ENCODE measurements at places on chromosomes 16 and 17.

GRCh38 chr16:88534638-88535190, 35.5 kb upstream of the ZC3H18 start:
- H3K36me3 ChIP-seq: no peaks in the 10 kb centered on the region
- DNase-seq: peak; percentile 43
- H3K4me1 ChIP-seq: peaks cover 12% of the 10 kb centered on the region
- no peak overlapping the region for H3K27ac ChIP-seq
- H3K27me3 ChIP-seq: peaks cover under 1% of the 10 kb centered on the region

DNA sequence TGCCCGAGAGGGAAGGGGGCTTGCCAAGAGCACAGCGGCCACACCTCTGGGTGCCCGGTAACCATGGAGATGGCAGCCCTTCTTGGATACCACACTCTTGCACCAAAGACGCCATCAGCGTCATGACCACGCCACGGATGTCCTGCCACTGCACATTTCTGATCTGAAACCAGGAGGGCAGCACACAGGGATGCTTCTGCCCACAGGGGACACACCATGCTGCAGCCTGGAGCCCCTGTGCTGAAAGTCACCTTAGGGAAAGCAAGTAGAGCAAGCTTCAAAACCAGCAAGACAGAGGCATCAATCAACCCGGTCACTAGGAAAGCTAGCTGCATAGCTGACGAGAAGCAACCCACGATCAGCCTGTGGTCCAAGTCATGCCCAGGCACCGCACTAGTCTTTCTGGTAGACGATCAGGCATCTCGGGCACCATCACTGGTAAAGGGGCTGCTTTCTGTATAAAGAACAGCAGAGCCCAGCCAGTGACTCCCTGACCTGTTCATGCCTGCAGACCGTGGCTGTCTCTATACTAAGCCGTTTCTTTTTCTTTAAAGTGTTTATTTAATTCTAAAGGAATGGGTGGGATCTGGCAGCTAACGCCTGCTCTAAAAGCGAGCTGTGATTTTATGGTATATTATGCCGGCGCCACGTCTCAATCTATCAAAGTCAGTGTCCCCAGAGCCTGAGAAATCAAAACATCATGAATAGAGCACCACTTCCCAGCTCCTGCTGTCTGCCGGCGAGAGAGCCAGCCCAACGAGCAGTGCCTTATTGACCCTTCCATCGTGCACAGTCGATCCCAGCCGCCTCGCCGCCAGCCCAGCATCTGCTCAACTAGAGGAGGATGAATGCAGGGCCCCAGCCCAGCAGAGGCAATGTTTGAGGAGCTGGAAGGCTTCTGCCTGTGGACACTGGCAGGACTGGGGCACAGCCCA, 244.7 kb downstream of the RBFOX3 start:
- H3K4me3 ChIP-seq: no peak overlapping the region
- H3K36me3 ChIP-seq: no peaks in the 10 kb centered on the region
- no peak overlapping the region for H3K27ac ChIP-seq
- H3K27me3 ChIP-seq: peaks cover 27% of the 10 kb centered on the region

- no peaks in the 10 kb centered on the region for H3K36me3 ChIP-seq
- peak; percentile 57 for DNase-seq
- H3K27ac ChIP-seq: no peak overlapping the region
- no peak overlapping the region for H3K4me3 ChIP-seq
- H3K27me3 ChIP-seq: peaks cover 42% of the 10 kb centered on the region
Observed at GRCh38 chr17:79789943-79790804, 6.7 kb downstream of the CBX8 start.

GRCh38 chr17:14840616-14841231, 424.4 kb downstream of the PMP22 start:
- H3K4me1 ChIP-seq: no peaks in the 10 kb centered on the region
- DNase-seq: no peak
- peaks cover 2% of the 10 kb centered on the region for H3K27me3 ChIP-seq

GRCh38 chr17:31926100-31926729, 10.6 kb upstream of the SUZ12 start:
- H3K36me3 ChIP-seq: no peaks in the 10 kb centered on the region
- H3K27ac ChIP-seq: no peak overlapping the region
- no peaks in the 10 kb centered on the region for H3K27me3 ChIP-seq
- H3K4me1 ChIP-seq: peaks cover 6% of the 10 kb centered on the region

- H3K4me3 ChIP-seq: no peak overlapping the region
- no peaks in the 10 kb centered on the region for H3K4me1 ChIP-seq
- peaks cover 26% of the 10 kb centered on the region for H3K27me3 ChIP-seq
- no peak for DNase-seq
- H3K27ac ChIP-seq: no peak overlapping the region
Observed at GRCh38 chr17:65370669-65371131, 190.7 kb downstream of the AXIN2 start.

DNA sequence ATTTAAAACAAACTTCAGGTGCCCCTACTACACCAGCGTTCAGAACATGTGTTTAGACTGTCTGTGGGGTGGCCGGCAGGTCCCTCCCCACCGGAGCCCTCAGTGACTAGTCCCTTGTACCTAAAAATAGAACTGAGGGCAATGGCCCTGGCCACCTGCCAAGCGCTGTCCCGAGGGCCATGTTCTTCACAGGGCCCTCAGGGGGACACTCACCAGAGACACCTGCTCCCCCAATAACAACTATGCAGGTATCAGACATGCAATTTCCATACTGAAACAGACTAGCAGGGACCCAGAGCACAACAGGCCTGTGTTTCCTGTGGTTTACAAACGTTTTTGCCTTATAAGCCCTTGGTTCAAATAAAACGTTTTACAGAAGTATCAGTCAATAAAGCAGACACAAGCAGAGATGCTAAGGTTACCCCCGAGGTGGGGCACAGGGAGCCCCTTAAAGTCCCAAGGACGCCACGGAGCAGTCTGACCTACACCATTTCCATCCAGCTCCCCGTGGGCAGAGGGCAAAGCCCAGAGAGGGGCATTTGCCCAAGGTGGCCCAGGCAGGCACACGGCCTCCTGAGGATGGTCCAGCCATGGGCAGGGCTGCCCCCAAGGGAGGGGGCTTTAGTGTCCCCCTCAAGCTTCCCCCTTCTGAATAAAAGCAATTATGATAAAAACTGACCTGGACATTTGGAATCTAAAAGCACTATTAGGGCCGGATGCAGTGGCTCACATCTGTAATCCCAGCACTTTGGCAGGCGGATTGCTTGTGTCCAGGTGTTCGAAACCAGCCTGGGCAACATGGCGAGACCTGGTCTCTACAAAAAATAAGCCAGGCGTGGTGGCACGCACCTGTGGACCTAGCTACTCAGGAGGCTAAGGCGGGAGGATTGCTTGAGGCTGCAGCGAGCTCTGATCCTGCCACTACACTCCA, 896 bp upstream of the MYLK3 start:
- no peak overlapping the region for H3K4me3 ChIP-seq

DNA sequence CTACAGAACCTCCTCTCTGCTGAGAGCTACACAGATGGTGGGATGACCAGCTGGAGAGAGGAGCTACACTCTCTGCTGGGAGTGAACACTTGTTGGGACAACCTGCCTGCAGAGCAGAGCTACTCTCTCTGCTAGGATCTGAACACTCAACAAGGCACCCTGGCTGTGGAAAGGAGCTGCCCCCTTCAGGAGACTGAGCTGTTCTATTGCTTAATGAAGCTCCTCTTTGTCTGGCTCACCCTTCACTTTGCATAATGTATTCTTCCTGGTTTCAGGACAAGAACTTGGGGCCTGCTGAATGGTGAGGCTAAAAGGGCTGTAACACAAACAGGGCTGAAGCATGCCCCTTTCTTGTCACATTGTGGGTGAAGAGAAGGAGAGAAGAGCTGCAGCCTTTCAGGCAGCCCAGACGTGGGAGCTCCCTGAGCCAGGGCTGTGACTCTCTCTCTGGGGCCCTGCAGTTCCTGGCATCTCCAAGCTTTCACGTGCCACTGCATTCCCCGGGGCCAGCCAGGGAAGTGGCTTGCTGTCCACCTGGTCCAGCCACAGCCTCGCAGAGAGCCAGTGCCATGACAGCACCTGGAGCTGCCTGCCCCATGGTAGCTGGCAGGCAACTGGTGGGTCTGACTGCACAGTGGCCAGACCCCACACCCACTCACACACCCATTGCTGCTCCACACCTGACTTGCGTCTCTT, 272.8 kb upstream of the KCNJ16 start:
- no peak overlapping the region for H3K27ac ChIP-seq
- no peaks in the 10 kb centered on the region for H3K4me1 ChIP-seq
- H3K4me3 ChIP-seq: no peak overlapping the region
- no peaks in the 10 kb centered on the region for H3K27me3 ChIP-seq
- no peak for DNase-seq

- H3K36me3 ChIP-seq: no peaks in the 10 kb centered on the region
- H3K27ac ChIP-seq: no peak overlapping the region
- peaks cover 4% of the 10 kb centered on the region for H3K27me3 ChIP-seq
- no peaks in the 10 kb centered on the region for H3K4me1 ChIP-seq
- no peak overlapping the region for H3K4me3 ChIP-seq
Observed at GRCh38 chr17:27762527-27763305, 37.6 kb downstream of the NOS2 start.

GRCh38 chr17:31880311-31880710, 21.2 kb downstream of the UTP6 start:
- no peak overlapping the region for H3K4me3 ChIP-seq
- no peaks in the 10 kb centered on the region for H3K27me3 ChIP-seq
- peaks cover 32% of the 10 kb centered on the region for H3K4me1 ChIP-seq
- DNase-seq: no peak
- H3K36me3 ChIP-seq: peaks cover 75% of the 10 kb centered on the region

- H3K27ac ChIP-seq: no peak overlapping the region
- H3K4me1 ChIP-seq: peaks cover 12% of the 10 kb centered on the region
- no peak overlapping the region for H3K4me3 ChIP-seq
- peaks cover 13% of the 10 kb centered on the region for H3K27me3 ChIP-seq
- H3K36me3 ChIP-seq: no peaks in the 10 kb centered on the region
Observed at GRCh38 chr16:88539261-88539651, 30.9 kb upstream of the ZC3H18 start.

DNA sequence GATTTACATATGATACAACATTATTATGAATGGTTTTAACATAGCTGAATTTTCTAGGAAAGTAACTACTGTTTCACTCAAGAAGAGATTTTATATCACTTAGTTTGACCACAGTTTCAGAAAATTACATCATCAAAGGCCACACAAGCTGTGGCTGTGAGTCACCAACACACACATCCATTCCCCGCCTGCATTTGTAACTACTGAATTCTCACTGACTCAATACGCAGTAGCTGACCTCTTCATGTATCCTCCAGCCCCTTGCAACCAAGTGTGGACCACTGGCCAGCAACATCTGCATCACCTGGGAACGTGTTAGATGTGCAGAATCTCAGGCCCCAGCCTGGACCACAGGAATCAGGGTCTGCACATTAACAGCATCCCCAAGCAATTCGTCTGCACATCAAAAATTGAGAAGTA, 197.6 kb downstream of the XYLT1 start:
- no peak overlapping the region for H3K4me3 ChIP-seq
- no peak overlapping the region for H3K27ac ChIP-seq
- H3K4me1 ChIP-seq: peaks cover 53% of the 10 kb centered on the region
- H3K36me3 ChIP-seq: peaks cover 5% of the 10 kb centered on the region
- DNase-seq: no peak

- H3K36me3 ChIP-seq: no peaks in the 10 kb centered on the region
- no peaks in the 10 kb centered on the region for H3K27me3 ChIP-seq
- DNase-seq: no peak
- no peak overlapping the region for H3K27ac ChIP-seq
- no peaks in the 10 kb centered on the region for H3K4me1 ChIP-seq
Observed at GRCh38 chr17:72691017-72691416, 401.5 kb downstream of the SLC39A11 start.

- no peak overlapping the region for H3K4me3 ChIP-seq
- no peaks in the 10 kb centered on the region for H3K27me3 ChIP-seq
- no peak overlapping the region for H3K27ac ChIP-seq
- no peaks in the 10 kb centered on the region for H3K36me3 ChIP-seq
Observed at GRCh38 chr17:82153745-82154375, 55.8 kb upstream of the FASN start.

DNA sequence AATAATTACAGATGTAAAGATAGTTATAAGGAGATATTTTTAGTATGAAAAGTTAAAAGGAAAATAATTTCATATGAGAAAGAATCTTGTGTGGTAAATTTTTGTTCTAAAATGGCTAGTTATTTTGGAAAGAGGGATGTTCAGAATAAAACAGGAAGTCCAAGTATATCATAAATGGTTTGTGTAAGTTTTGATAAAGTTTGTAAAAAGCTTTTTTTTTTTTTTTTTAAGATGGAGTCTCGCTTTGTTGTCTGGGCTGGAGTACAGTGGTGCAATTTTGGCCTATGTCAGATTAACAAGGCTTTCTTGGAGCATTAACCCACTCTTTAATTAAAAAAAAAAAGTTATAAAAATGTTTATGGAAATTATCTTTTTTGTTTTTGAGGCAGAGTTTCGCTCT, 8.2 kb upstream of the CDK10 start:
- H3K4me3 ChIP-seq: no peak overlapping the region
- H3K27ac ChIP-seq: no peak overlapping the region
- DNase-seq: no peak
- no peaks in the 10 kb centered on the region for H3K36me3 ChIP-seq
- no peaks in the 10 kb centered on the region for H3K4me1 ChIP-seq
- H3K27me3 ChIP-seq: no peaks in the 10 kb centered on the region

- H3K27ac ChIP-seq: no peak overlapping the region
- H3K27me3 ChIP-seq: peaks cover 16% of the 10 kb centered on the region
- H3K36me3 ChIP-seq: no peaks in the 10 kb centered on the region
- no peak overlapping the region for H3K4me3 ChIP-seq
Observed at GRCh38 chr17:34565713-34566112, 13.7 kb upstream of the TMEM132E start.

DNA sequence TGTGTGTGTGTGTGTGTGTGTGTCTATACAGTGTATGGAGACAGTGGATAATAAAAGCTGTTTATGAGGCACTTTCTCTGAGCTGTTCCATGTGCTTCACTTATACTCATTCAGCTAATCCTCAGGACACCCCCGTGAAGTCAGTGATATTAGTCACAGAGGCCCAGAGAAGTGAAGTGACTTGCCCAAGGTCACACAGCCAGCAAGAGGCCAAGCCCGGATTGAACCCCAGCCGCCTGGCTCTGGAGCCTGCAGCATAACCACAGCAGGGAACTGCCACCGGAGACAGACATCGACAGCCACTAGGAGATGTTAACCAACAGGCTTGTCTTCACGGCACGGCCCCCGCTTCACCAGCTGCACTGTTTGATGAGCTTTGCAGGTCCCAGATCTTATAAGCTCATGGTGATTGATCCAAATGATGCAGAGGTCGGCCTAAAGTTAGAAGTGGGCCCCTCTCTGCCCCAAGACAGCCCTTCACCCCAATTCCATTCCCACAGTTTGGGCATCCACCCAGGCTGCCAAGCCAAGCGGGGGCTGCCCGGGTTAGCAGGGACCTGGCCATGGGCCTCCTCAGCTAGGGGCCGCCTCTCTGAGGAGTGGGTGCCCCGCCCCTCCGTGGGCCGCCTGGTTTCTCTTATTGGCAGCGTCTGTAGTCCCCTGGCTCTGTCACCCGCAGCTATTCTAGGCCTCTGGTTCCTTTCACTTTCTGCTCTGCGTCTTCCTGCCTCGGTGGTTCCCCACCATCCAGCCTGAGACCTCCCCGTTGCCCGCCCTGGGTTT, 30.9 kb downstream of the SOCS1 start:
- peak overlapping the region; percentile 69 for H3K4me3 ChIP-seq
- peak; percentile 65 for DNase-seq
- peaks cover 39% of the 10 kb centered on the region for H3K4me1 ChIP-seq
- no peaks in the 10 kb centered on the region for H3K27me3 ChIP-seq
- no peaks in the 10 kb centered on the region for H3K36me3 ChIP-seq

- H3K4me3 ChIP-seq: no peak overlapping the region
- DNase-seq: no peak
- no peaks in the 10 kb centered on the region for H3K27me3 ChIP-seq
- H3K27ac ChIP-seq: no peak overlapping the region
- H3K4me1 ChIP-seq: no peaks in the 10 kb centered on the region
Observed at GRCh38 chr16:23082161-23082788, 67.0 kb downstream of the USP31 start.

- no peak for DNase-seq
- peaks cover 4% of the 10 kb centered on the region for H3K4me1 ChIP-seq
- H3K27ac ChIP-seq: no peak overlapping the region
- no peaks in the 10 kb centered on the region for H3K36me3 ChIP-seq
- no peak overlapping the region for H3K4me3 ChIP-seq
- H3K27me3 ChIP-seq: no peaks in the 10 kb centered on the region
Observed at GRCh38 chr17:19833914-19834313, 33.8 kb downstream of the ULK2 start.
